NCI-H748 treated with DMSO at 0.1 percent for 48 hours (cell line): ENCODE measurements at places on chromosomes 4 and X.

DNA sequence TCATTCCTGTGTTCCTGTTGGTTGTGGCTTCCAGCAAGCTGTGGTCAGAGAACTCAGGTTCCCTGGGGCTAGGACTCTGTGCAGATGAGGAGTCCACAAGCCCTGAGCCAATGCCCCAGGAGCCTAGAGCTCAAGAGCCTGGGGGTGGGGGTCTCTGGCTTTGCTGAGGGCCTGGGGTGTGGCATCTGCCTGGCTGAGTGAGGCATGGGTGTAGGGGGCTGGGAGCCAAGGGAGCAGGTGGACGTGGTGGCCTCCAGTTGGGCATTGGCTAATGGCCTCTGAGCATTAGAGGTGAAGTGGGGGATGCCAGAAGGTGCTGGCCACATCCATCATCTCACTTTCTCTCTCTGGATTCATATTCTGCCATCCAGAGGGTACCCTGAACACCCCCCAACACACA, 5.3 kb upstream of the MAMLD1 start:
- no peak for DNase-seq

GRCh38 chr4:96295143-96295741, 455.3 kb downstream of the PDHA2 start:
- no peak for DNase-seq

DNA sequence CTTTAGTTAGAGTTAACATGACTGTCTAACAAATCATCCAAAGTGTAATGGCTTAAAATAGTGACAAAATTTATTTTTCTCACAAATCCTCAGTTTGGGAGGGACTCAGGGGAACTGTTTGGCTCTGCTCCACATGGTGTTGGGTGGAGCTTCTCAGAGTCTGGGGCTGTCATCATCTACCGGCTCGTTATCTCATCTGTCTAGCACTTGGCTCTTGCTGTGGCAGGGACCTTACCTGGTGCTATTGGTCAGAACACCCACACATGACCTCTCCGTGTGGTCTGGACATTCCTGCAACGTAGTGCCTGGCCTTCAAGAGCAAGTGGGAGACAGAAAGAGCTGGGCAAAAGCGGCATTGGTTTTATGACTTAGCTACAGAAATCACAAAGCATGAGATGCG, 866.9 kb upstream of the FRG1 start:
- DNase-seq, result no peak

DNA sequence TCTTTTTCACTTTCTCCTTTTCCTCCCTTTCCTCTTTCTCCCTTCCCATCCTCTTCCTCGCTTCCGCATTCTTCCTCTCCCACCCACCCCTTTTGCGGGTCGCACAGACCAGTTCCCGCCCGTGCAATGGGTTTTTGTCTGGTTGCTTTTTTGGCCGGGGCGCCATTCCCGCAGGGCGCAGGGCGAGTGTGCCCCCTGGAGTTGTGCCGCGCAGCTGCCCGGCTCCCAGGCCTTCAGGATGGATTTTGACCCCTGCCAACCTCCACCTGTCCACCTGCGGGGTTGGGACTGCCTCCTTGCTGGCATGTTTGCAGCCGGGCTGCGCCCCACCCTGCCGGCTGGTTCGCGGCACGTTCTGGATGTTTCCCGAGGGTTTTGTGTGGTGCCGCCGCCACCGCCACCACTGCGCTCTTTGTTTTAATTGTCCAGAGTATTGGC, 578 bp upstream of the SEL1L3 start:
- DNase-seq, result peak; percentile 16

DNA sequence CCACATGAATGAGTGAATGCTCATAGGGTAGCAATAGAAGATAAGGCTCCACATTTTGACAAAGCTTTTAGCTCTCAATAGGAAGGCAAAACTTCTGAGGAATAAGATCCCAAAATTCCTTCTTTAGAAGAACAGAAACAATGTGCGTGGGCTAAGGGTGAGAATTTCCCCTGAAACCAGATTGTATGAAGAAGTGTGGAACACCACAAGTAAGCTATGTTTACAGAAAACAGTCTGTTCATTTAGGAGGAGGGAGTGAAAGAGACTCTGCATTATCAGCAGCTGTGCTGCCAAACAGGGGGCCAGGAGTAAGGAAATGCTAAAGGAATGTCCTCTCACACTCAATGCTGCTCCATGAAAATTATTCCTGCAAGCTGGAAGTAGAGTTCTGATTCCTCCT, 851.6 kb downstream of the CENPC start:
- DNase-seq, result no peak

- no peak for DNase-seq
Measured at GRCh38 chrX:19869193-19869592, 18.2 kb downstream of the SH3KBP1 start.

DNA sequence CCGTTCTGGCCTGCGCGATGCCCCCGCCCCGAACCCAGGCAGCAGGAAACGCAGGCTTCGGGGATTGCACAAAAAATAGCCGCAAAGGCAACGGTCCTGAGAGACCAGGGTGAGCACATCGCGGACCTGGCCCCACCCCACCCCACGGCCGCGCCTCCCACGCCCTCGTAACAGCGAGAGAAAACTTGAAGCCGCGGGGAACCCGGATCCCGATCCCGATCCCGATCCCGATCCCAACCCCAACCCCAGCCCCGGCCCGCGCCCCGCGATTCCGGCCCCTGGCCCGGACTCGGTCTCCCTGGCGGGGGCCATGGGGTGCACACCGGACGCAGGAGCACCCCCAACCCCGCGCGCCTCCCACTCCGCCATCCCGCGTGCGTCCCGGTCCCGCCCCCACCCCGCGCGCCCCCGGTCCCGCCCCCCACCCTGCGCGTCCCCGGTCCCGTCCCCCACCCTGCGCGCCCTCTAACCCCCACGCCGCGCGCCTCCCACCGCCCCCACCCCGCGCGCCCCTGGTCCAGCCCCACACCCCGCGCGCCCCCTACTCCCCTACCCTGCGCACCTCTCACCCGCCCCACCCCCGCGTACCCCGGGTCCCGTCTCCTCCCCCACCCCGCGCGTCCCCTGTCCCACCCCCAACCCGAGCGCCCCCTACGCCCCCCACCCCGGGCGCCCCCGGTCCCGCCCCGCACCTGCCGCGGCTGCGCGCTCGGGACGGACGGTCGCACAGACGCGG, 29.0 kb downstream of the NOP14 start:
- no peak for DNase-seq

DNA sequence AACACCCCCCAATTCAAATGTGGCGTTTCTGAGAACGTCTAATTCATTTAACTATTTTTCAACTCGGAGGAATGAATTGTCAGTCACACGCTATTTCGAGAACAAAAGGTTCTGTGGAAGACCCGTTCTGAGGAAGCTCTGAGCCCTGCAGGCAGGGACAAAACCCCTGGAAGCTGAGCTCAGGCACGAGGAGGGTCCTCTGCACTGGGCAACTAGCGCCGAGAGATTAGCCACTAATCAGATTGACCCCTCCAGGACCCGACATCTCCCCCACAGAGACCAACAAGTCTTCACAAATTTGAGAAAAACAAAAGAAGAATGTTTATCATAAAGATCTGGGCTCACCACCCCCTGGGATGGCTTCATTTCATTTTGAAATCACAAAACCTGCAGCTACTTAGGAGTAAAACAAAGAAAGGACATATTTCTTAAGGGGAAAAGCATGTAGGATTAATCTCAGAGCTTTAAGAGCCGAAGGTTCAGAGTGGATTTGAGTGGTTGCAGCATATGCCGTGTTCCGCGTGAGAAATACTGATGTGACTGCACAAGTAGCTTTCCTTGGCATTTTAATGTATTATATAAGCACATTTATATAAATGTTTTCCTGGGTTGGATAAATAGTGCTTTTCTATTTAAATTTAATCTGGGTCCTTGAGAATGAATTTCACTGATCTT, 41.8 kb downstream of the ADRA2C start:
- DNase-seq, result no peak

GRCh38 chr4:48235050-48235449, 34.6 kb downstream of the TEC start:
- no peak for DNase-seq

DNA sequence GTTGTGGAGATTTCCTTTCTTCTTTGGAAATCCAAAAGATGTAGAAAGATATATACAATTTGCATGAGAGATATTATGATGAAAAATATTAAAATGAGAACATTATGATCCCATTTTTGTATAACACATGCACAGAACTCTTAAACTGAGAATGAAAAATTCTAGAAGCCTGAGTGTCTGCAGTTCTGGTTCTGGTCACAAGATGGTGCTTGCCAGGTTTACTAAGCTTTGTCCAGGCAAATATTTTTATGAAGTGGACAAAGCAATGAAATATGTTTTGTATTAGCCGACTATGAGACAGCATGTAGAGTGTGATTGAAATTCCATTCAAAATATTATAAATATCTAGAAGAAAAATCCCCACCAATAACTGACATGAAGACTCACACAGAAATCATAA, 2.2 kb downstream of the PWWP3B start:
- no peak for DNase-seq

- DNase-seq, result no peak
Measured at GRCh38 chrX:96386981-96387380, 297.7 kb upstream of the DIAPH2 start.

- DNase-seq, result no peak
Measured at GRCh38 chr4:140117947-140118346, 36.0 kb downstream of the MAML3 start.

- DNase-seq, result no peak
Measured at GRCh38 chr4:184459413-184459812, 14.9 kb downstream of the IRF2 start.

DNA sequence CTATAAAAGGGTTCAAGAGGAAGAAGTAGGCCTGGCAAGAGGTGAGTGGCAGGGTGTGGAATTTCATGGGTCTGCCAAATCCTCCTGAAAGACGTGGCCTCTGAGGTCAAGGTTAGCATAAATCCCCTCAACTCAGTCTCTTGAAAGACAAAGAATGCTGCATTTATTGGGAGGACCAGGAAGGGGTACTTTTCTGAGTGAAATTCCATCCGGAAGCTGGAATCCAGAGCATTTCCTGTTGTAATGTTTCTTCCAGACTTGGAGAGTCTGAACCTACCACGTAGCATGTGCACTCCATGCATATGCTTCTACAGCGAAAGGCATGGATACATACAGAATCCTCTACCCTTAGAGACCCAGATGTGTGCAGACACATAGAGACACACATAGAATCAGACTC, 13.4 kb upstream of the FGD1 start:
- DNase-seq, result no peak

DNA sequence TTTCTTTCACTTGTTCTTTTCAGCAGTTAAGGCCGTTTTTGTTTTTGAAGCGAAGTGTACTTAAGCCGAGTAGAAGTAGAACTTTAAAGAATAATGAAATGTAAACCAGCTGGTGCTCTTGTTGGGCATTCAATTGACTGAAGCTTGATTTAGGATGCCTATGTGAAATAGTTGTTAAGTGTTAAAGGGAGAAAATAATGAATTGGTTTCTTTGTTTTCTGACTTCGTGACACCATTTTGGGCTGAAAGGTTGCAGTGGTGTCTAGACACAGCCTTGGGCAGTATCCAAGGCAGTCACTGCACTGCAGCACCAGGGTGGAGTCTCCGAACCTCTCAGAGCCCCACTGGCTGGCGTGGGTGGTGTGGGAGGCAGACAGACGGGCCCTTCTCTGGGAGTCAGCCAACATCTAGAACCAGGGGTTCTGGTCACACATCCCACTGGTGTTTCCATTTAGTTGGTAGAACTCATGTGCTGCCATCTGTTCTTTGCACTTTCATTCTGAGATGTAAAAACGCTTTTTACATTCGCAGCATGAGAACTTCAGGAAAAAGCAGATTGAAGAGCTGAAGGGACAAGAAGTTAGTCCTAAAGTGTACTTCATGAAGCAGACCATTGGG, 3.5 kb downstream of the UCHL1 start:
- DNase-seq, result no peak
